Muscle of leg (tissue), 16 donors: ENCODE measurements at places on chromosomes 2 and 18. TPM values are rescaled to one million over a fixed set of nuclear protein-coding genes. Genes with fewer than 3 reads are reported as not detected.

- DNase-seq: no peak
Observed at GRCh38 chr18:37534627-37535026, 31.0 kb downstream of the CELF4 start.

The SANBR gene
- polyA plus RNA-seq: 12.8 TPM

The SP100 gene
- polyA plus RNA-seq: 23.2 TPM

- DNase-seq: no peak
Observed at GRCh38 chr2:112187805-112188596, 49.8 kb downstream of the FBLN7 start.

- no peak for DNase-seq
Observed at GRCh38 chr18:78673516-78674321, 305.9 kb upstream of the SALL3 start.

DNA sequence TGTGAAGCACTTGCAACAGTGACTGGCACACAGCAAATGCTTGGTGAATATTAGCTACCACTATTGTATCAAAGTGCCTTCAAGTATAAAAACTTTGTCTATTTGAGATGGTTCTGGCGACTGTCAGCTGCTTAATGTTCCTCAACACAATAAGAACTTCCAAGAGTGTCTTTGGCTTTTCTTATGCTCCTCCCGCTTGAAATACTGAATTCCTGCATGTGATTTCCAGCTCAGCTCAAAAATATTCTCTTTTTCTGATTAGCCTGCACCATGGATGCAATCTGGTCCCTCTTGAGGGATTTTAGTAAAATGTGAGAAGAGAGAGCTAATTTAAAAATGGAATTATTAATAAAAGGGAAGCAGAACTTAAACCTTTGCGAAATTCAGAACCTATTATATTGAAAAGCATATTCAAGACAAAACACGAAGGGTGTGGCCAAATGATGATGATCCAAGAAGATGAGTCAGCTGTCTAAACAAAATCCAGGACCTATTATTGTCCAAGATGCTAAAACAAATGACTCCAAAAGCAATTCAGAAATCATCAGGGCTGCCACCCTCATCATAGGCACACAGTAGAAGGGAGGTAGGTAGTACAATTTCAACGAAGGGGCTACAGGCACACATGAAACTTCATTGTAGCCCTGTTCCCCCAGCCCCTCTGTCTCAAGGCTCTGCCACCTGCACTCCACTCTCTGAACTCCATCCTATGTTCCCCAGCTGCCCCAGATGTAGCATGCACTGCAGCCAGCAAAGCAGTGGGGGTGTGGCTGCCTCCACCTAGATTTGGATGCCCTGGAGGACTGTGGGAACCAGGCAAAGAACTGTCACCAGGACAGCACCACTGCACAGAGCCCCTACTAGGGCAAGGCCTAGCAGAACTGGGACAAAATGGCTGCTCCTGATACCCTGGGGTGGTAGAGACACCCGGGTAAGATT is 190.1 kb downstream of the ZNF385B start:
- no peak for DNase-seq

DNA sequence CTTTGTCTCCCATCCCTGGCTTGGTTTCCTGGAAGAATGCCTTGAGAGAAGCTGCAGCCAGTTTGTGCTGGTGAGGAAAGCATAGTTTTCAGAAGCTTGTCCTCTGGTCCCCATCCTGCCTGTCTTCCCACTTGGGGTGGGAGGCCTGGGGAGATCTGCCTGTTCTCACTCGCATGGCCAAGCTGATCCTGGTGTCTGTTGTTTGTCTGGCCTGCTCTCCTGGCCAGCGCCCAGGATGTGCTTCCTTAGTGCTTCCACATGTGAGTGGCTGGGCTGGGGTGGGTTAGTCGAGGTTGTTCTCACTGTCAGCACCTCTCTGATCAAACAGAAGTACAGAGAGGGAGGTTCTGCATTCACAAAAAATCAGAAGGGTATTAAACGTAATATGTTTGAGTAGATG is 49.5 kb downstream of the PTPRM start:
- DNase-seq: peak; percentile 73

DNA sequence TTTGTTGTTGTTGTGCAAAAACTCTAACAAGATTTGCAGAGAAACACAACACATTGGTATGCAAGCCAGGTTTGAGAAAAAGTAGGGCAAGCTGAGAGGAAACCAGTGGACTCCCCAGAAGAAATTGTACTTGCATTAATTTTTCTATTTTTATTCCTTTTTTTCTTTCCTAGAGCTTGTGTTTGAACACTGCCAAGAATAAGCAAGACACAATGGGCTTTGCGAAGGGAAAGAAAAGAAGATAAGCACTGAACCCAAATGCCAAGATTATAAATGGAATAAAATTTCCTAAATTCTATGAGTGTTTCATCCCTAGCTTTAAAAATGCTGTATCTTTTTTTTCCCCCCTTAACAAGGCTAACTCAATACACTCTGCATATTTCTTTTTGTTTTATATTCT is 17.0 kb upstream of the CYTIP start:
- DNase-seq: peak; percentile 15

- DNase-seq: no peak
Observed at GRCh38 chr2:119416299-119416923, 15.2 kb upstream of the TMEM37 start.

DNA sequence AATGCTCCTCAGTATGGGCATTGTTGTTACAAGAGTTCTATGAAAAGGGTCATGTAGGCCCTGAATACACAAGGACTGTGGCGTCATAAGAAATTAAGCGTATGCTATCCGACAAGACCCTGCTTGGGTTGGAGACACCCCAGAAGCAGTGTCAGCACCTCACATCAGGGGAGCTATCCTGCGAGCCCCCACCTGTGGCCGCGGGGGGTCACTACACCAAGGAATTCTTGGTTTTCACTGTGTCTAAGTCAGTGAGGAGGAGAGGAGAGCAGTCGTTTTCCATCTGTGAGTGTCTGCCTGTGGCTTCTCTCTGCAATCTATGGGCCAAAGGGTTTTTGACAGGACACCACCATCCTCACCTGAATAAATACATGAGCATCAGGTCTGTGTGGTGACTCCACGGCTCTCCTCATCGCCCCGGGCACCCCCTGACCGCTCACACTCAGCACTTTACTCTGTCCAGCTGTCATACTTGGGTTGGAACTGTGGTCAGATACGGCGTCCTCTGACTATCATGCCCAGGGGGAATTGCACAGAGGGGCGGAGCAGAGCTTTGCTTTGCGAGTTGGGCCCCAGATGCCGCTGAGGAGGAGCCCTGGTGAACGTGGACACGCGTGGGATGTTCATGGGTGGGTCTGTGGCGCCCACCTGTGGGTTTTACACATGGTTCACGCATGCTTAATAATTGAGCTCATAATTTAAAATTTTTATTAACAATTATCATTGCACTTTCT is 235.5 kb downstream of the MYT1L start:
- no peak for DNase-seq

The MEP1B gene
- 0.25 TPM for polyA plus RNA-seq

The REG3G gene
- polyA plus RNA-seq: not detected

DNA sequence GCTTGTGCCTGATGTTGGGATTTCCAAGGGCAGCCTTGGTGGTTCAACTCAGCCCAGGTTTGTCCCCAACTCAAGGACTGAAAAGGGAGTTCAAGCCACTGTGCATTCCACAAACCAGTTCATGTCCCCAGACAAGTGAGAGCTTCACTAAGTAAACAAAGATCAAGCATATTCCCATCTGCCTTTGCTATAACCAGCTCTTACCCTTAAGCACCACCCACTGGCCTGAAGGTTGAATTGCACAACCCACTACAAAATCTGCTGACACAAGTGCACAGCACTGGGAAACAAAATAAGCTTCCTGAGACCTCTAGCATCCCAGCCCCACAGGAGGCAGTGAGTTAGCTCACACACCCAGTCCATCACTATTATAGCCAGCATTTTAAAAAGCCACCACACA is 516.7 kb downstream of the NR4A2 start:
- peak; percentile 2 for DNase-seq

DNA sequence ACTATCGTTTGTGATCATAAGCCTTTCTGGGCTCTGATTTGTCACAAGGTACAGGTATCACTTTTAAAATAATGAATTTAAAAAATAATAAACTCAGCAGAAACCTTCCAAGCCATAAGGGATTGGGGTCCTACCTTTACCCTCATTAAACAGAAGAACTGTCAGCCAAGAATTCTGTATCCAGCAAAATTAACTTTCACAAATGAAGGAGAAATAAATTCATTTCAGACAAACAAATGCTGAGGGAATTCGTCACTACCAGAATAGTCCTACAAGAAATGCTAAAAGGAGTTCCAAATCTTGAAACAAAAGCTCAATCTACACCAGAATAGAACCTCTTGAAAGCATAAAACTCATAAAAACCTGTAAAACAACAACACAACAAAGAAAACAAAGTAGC is 25.7 kb downstream of the L3MBTL4 start:
- no peak for DNase-seq

DNA sequence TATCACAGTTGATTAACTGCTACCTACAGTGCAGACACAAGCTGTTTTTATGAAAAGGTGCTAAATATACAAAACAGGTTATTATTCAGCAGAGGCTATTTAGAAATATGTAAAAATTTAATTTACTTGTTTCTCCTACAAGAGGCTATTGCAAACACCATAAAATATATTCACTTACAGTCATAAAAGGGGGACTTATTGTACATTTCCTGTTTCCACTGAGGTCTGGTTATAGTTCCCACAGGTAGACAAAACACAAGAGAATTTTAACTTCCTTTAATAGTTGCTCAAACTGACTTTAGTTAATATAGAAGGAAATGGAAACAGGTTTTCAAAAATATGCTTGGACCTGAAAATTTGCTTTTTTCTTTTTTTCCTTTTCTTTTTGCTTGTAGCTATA is 40.0 kb upstream of the FRZB start:
- DNase-seq: no peak

GRCh38 chr18:11284349-11284748 is 135.0 kb upstream of the PIEZO2 start:
- no peak for DNase-seq

The LHCGR gene
- polyA plus RNA-seq: 0.10 TPM

The POTEC gene
- not detected for polyA plus RNA-seq

The AGXT gene
- polyA plus RNA-seq: not detected

The LYPD6 gene
- polyA plus RNA-seq: 1.4 TPM

- DNase-seq: no peak
Observed at GRCh38 chr2:10532638-10533101, 84.5 kb upstream of the ODC1 start.

- DNase-seq: peak; percentile 48
Observed at GRCh38 chr2:197254776-197255530, 55.6 kb downstream of the ANKRD44 start.

The IL1RL2 gene
- 0.16 TPM for polyA plus RNA-seq

DNA sequence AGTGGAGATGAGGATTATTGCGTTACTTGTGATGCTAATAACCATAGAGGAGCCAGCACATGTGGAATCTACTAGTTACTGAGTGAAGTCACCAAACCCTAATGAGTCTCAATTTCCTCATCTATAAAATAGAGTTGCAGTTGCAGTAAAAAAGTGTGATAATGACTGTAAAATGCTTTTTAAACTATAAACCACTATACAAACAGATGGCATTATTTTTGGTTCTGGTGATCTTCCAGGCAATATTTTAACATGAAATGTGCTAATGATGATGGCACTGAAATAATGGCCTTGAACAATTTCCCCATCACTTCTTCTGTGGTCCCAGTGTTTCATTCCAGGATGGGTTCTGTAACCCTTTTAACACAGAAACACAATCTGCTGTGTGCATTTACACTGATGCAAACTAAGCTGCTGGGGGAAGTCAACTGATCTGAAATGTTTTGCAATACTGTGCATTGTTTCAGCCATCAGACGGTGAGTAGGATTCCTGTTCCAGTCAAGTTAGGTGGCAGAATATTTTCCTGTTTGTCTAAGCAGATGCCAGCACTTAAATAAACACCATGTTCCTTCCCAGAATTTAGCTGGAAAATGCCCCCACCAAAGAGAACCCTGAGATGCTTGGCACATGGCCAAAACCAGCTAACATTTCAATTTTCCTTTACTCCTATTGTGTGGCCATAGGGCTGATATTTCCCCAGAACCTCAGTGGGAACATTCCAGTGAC is 52.6 kb downstream of the TACR1 start:
- no peak for DNase-seq

DNA sequence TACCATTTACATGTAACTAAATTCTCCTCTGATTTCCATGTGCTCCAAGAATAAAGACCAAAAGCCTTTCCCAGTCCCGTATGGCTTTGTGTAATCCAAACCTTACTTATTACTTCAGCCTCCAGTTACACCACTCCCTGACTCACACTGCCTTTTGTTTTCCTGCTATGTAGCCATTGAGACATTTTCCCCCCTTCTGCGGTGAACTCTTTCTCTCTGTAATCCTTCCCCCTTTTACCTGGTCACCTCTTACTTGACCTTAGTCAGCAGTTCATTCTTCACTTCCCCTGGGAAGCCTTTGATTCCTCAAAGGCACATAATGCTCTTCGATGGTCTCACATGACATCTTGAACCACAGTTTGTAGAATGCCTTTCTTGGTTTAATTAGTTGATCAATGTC is 256.0 kb upstream of the FANCL start:
- no peak for DNase-seq

DNA sequence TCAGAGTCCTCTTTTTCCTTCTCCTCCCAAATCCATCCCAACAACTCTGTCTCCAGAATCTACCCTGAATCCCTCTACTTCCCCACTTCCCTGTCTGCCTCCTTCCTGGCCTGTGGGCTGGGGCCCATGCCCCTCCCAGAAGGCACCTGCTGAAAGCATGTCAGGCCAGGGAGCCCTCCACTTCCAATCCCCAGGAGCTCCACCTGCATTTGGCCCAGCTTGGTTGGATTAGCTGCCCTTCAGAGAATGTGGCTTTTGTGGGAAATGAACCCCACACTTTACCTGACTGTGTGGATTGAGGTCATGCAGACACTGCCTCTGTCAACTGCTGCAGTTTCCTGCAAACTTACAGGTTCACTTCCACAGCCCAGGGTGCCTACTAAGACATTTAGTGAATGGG is 58.5 kb downstream of the ACOXL start:
- no peak for DNase-seq

The TEX44 gene
- polyA plus RNA-seq: not detected

DNA sequence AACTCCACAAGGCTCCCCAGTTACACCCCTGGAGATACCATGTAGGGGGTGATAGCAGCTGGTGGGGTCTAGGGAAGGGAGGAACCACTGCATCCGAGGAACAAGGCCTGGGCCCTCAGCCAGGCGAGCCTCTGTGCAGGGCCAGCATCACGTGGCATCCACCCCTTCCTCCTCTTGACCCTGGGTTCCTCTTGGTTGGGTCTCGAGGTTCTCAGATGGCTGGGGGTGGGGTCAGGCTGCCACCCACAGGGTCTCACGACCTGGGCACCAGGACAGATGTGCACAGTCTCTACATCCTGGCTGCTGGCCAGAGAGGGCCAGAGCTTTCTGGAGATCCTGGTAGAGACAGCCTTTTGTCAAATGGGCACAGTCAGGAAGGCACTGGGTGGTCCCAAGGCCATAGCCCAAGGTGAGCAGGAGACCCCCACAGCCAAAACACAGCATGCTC is 10.4 kb downstream of the HS6ST1 start:
- DNase-seq: no peak
